ENCODE measurements at places on chromosomes 3 and 15. TPM values are rescaled to one million over a fixed set of nuclear protein-coding genes. Genes with fewer than 3 reads are reported as not detected.

The ANKRD63 gene
- total RNA-seq: not detected

The FAM107A gene
- total RNA-seq: 74.4 TPM

The UBAP1L gene
- 1.6 TPM for total RNA-seq

The CYP1A2 gene
- total RNA-seq: not detected

The THBS1 gene
- total RNA-seq: 2,289 TPM

The C3orf20 gene
- total RNA-seq: not detected

The WDR72 gene
- not detected for total RNA-seq

The FHIT gene
- total RNA-seq: 8.1 TPM

The C3orf22 gene
- total RNA-seq: not detected

The AP3S2 gene
- total RNA-seq: 33.1 TPM

The DAZL gene
- total RNA-seq: not detected

The SYNM gene
- 8.3 TPM for total RNA-seq

The ANO10 gene
- total RNA-seq: 53.0 TPM

The PRICKLE2 gene
- 3.1 TPM for total RNA-seq

The PPARG gene
- total RNA-seq: 6.6 TPM

The FRMD5 gene
- 3.2 TPM for total RNA-seq

The INO80 gene
- 22.6 TPM for total RNA-seq

The VEPH1 gene
- total RNA-seq: 80.8 TPM

The WDR48 gene
- total RNA-seq: 20.6 TPM

The CCR8 gene
- not detected for total RNA-seq

The CCDC9B gene
- 11.8 TPM for total RNA-seq
